DMS79 treated with DMSO at 0.1 percent for 48 hours (cell line): ENCODE measurements at places on chromosomes 3 and 15.

DNA sequence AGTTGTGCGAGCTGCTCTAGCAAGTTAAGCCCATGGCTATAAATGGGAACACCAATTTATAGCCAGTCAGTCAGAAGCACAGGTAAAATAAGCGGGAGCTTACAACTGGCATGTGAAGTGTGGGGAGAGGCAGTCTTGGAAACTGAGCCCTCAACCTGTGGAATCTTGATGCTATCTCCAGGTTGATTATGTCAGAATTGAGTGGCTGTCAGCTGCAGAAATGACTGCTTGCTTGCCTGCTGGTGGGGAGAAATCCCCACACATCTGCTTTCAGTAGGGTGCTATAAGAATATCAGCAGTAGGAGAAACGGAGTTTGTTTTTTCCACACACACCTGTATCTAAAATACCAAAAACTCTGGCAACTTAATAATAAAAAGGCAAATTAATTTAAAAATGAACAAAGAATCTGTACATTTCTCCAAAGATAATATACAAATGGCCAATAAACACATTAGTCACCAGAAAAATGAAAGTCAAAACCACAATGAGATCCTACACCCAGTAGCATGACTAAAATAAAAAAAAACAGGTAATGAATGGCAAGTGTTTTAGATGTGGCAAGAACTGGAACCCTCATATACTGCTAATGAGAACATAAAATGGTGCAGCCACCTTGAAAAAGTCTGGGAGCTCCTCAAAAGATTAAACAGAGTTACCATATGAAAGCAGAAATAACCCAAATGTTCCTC, 26.0 kb upstream of the MAP4 start:
- no peak for DNase-seq

DNA sequence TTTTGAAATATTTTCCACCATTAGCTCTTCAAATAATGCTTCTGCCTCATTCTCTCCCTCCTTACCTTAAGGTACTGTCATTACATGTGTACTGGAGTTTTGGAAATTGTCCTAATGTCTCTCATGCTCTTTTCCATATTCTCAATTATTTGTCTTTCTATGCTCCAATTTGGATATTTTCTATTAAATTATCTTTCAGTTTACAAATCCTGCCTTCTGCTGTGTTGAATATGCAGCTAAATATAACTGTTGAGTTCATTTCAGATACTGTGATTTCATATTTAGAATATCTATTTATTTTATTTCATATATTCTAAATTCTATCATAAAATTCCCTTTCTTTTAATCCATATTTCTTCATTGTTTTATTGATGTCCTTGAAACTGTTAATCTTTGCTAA, 388.0 kb upstream of the CDIN1 start:
- no peak for DNase-seq

- no peak for DNase-seq
Measured at GRCh38 chr15:45790325-45790943, 155.6 kb downstream of the SQOR start.

- DNase-seq: no peak
Measured at GRCh38 chr15:81485806-81486205, 111.8 kb upstream of the TMC3 start.

DNA sequence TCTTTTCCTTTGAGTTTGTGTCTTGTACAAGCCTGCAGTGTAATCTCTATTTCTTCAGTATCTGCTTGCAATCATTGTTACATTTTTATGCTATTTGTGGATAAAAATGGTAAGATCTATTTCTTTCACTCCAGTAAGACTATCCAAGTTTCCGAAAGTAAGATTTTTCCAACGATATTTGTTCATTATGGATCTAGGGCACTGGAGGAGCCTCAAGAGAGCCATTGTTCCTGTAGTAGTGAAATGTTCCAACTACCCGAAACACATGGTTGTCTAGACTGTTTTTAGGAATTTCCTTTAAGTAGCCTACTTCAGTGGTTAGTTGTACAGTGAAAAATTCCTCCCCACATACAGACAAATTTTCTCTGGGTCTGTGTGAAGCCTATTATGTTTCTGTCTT, 597.4 kb downstream of the RSL24D1 start:
- DNase-seq: no peak

- no peak for DNase-seq
Measured at GRCh38 chr3:139308560-139308959, 35.3 kb upstream of the MRPS22 start.

DNA sequence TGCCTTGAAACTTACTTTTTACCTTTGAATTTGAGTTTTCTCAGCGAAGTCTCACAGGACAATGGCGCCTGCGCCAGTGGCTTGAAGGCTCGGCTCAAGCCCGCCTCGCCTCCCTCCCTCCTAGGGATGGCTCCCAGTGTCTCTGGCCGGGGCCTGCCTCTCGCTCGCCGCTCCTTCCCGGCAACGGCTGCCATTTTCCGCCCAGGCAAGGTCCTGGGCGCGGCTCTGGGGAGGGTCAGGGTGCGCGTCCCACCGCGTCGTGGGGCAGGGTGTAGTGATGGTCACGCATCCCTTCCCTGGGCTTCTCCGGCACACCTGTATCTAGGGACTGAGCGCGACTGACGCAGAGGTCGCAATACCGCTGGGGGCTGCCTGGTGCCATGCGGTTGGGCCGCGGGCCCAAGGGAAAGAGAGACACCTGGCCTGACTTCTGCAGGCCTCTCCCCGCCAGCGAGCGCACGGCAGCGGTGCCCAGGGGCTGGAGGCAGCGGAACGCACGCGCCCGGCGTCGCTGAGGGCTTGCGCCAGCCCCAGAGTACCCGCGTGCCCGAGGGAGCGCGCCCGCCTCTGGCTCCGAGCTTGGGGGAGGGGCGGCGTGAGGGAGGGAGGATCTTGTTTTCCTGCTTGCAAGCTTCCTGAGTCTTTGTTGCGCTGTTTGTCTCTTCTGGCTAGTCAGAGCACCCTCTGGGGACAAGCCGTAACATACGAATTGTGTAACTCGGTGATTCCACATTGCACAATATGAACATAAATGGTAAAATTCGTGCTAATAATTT, 20.7 kb upstream of the FEM1B start:
- peak; percentile 44 for DNase-seq

GRCh38 chr15:85118173-85118572, 136.5 kb downstream of the PDE8A start:
- DNase-seq: no peak

DNA sequence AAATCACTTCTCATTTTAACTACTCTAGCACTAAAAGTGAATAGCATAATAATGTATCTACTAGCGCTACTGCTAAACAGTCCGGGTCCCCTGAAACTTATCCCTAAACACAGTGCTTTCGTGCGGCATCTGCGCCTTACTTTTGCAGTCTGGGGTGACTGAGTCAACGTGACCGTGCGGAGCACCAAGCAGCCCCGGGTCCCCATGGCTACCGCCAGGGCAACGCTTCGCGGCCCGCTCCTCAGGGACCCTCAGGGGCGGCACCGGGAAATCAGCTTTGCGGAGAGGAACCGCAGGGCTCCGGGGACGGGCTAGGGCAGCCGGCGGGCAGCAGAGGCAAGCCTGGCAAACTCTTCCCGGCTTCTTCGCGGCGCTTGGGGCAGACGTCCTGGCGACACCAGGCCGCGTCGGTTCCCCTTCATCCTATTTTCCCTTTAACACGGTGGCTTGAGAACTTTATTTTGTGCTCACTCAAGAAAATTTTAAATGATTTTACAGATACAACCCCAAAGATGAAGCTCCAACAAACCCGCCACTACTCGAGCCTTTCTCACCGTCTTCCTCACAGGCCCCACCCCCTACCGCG, 757 bp upstream of the DIPK2A start:
- DNase-seq: peak; percentile 26
